ENCODE measurements at places on chromosomes 2 and 18. TPM values are rescaled to one million over a fixed set of nuclear protein-coding genes. Genes with fewer than 3 reads are reported as not detected.

BOK gene
- 67.3 TPM for total RNA-seq

DNA sequence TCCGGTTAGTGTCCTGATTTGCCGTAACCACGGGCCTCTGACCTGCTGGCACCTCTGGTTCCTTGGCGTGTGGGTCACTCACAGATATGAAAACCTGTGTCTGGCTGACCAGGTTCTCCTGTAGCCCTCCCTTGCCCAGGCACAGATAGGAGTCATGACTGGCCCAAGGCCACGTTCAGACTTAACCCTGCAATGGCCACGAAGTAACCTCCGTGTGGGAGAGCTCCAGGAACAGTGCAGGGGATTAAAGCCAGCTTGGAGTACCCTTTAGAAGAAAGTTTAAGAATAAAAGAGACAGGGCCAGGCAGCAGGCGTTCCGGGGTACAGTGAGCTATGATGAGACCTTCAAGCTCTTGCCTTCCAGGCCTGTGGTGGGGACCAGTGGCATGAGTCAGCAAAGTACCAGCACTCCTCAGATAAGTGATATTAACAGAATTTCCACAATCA lies 25.5 kb downstream of the CENPO start:
- no peak for DNase-seq

DNA sequence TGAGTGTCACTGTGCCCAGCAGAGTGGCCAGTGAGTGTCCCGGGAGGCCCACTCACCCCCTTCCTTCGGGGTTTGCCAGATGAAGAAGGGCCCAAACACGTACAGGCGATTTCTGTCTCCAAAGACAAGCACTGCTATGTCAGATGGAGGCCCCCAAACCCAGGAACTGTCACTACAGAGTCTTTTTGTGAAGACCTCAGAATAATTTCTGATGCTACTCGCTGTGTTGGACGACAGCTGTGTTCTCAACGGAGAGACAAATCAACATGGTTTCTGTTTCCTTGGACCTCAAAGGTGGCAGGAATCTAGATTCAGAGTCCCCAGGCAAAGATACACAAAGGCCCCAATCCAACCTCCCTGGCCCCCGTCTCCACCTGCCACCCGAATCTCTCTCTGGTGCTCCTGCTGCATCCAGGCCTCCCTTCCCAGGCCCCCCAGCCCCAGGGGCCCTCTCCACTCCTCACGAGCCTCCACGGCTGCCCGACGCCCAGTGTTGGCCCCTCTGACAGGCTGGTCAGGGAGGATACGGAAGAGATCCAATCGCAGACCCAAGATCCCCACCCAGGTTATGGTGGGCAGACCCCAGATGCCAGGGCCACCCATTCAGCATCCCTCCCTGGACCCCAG lies 2.4 kb upstream of the GPR17 start:
- no peak for DNase-seq

- DNase-seq = peak; percentile 75
These were observed 499 bp downstream of the COBLL1 start for GRCh38 chr2:164840930-164841718.

GRCh38 chr2:12923907-12924610 lies 207.3 kb downstream of the TRIB2 start:
- DNase-seq = no peak

DNA sequence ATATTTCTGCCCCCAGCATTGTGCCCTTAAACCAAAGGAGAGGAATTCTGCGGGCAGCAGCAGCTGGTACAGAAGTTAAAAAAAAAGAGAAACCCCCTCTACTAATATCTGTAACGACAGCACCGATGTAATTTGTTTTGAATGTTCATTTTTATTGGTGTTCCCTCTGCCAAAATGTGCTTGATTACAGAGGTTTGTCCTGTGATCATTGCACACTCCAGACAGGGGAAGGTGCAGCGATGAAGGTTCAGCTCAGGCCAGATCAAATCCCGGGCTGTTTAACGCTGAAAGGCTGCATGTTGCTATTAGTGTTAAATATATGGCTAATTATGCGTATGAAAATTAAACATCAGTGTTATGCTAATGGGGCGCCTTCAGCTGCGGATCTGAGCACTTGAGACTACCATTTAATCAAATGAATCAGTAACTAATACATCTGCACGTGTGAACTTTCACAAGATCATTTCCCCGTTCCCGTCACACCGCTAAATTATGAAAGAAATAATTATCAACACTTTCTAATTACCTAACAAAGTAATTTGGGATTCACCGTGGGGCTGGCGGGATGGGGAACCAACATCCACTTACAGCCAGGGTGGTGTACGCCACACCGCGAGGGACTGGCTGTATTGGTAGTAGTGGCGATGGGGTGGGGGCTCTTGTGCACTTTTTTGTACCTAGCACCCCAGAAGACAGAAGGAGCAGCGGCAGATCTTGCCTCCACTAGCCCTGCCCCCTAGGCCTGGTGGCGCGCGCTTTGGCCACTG lies 1.5 kb upstream of the DLX1 start:
- no peak for DNase-seq

DNA sequence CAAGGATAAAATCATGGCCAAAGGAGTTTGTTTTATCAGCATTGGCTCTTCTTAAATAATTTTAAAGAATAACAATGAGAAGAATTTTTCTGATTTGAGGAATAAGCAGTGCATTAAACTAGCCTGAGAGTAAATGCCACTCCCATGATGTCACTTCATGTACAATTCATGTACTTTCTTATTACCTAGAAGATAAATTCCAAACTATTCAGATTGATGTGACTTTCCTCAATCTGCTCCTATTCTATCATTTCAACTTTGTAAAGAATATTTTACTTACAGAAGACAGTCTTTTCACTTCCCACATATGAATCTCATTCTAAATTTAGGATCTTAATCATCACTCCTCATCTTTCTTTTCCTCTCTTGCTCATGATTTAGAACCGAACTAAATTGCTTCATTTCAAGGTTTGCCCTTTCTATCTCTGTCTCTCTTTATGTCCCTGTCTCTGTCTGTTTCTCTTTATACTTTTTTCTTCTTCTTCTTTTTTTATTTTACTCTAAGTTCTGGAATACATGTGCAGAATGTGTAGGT lies 1142.0 kb upstream of the PIK3C3 start:
- DNase-seq = no peak
